ENCODE measurements at places on chromosomes 16 and 17.

- DNase-seq, result peak; percentile 94
These were observed 15.4 kb upstream of the SPATA32 start for GRCh38 chr17:45277216-45277849.

GRCh38 chr16:63241497-63242028 is 1205.3 kb upstream of the CDH8 start:
- DNase-seq, result no peak

- DNase-seq, result peak; percentile 62
These were observed at the start of gene RAPGEFL1 for GRCh38 chr17:40177275-40177874. TSS of gene RAPGEFL1 (plus strand) at chr17:40177470. CDS start at chr17:40177862, 392 bp downstream.

DNA sequence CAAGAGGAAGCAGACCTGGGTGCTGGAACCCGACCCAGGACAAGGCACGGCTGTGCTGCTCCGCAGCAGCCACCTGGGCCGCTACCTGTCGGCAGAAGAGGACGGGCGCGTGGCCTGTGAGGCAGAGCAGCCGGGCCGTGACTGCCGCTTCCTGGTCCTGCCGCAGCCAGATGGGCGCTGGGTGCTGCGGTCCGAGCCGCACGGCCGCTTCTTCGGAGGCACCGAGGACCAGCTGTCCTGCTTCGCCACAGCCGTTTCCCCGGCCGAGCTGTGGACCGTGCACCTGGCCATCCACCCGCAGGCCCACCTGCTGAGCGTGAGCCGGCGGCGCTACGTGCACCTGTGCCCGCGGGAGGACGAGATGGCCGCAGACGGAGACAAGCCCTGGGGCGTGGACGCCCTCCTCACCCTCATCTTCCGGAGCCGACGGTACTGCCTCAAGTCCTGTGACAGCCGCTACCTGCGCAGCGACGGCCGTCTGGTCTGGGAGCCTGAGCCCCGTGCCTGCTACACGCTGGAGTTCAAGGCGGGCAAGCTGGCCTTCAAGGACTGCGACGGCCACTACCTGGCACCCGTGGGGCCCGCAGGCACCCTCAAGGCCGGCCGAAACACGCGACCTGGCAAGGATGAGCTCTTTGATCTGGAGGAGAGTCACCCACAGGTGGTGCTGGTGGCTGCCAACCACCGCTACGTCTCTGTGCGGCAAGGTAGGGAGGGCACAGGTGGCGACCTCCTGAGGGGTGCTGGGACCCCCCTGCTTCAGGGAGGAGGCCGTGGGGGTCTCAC is 667 bp downstream of the FSCN2 start:
- no peak for DNase-seq

DNA sequence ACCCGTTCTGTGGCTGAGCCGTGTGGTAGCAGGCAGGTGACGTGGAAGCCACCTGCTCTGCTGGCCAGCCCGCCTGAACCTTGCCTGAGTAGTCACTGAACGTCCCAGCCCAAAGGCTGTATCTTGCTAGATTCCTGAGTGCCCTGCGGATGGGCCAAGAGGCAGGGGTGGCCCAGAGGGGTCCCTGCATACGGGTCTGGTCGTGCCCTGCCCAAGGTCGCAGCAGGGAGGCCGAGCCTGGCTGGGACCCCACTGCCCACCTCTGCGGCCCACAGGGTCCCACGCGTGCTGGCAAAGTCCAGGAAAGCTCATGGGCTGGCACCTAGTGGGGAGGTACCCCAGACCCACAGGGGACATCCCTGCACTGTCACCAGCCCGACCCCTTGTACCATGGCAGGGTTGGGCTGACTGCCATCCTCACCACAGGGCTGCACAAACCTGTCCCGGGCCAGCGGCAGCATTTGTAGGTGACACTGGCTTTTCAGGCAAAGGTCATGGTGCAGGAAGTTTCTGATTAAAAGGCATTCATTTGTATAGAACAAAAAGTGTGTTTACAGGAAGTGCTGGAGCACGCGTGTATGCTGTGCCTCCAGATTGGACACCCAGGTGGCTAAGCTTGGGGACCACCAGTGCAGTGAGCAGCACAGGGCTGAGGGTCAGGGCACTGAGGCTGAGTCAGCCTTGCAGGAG is 45.1 kb upstream of the ZC3H18 start:
- no peak for DNase-seq

GRCh38 chr16:12059216-12059769 is 82.8 kb downstream of the SNX29 start:
- no peak for DNase-seq

- DNase-seq, result no peak
These were observed 44.0 kb downstream of the CCDC182 start for GRCh38 chr17:57701124-57701523.

GRCh38 chr17:9144502-9145249 is 123.4 kb downstream of the NTN1 start:
- DNase-seq, result no peak

- peak; percentile 75 for DNase-seq
These were observed 1.6 kb downstream of the PITPNC1 start for GRCh38 chr17:67378454-67379250.

DNA sequence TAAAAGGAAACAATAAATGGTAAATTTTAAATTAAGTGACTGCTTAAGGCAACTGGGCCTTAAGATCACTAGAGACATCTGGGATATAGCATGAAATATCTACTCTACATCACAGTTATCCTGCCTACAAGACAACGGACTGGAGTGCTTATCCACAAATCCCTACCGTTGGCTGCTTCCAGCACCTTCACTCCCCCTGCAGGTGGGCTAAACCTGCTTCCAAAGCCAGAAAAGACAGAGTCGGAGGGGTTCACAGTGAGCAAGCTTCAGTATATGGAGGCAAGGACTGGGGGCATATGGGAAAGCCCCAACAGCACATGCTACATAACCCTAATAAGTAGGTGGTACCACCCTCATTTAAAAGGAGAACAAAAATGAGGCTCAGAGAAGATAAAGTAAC is 45.3 kb downstream of the GRIN2A start:
- DNase-seq, result no peak

- DNase-seq, result no peak
These were observed 13.3 kb downstream of the JUP start for GRCh38 chr17:41773190-41773588.

DNA sequence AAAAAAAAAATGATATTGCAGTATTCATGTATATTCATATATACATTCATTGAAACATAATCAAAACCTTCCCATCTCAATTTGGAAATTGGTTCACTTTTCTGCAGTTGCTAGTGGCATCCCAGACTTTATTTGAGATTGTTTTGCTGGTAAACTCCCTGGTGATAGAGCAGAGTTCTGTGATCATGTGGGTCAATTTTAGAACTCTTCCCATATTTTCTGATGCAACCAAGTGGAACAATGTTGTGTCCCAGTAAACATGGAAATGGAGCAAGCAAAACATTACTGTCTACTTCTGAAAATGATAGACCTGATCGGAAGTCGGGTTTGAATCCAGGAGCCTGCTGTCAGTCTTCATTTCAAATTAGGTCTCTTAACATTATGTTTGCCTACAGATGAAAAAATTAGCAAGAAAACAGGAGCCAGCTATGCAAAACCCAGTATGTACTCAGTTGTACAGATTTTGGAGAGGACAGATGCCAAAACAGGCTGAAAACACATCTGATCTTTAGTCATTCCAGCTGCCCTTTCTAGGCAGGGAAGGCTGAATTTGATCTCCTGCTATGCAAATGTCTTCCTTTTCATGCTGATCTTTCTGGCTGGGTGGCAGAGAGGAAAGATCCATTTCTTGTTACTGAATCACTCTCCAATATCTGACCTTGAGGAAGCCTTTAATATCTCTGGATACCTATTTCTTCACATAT is 786.6 kb upstream of the SOX9 start:
- no peak for DNase-seq

DNA sequence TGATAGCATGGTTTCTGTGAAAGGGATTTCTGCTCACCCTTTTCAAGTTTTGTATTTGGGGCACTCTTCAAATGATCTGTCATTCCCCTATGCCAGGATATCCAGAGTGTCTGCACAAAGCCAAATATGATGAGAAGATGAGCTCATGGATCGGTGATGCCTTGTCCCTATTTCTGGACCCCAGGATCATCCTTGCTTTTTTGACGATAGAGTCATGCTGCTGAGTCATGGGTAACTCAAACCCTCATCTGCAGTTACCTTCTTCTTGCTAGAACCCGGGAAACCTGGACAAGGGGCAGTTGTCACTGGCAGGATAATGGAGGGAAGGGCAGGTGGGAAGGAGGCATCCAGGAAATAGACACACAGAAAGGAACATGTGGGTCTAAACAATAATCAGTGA is 17.8 kb upstream of the MAPT start:
- DNase-seq, result no peak

- no peak for DNase-seq
These were observed 1.5 kb downstream of the RRAD start for GRCh38 chr16:66923866-66924265.

DNA sequence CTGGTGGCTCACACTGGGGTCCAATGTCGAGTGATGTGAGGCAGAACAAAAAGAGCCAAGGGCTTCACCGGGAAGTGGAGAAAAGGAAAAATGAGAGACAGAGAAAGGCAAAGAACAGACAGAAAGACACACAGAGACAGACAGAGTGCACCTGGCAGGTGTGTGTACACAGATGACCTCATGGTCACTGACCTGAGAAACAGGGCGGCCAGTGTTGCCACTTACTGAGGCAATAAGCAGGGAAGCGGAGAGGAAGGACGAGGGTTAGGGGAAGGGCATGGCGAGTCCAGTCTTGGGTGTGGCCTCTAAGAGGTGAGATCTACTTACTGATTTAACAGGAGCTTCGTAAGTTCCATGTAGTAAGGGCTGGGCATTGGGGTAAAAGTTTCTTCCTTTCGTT is 7.5 kb downstream of the GINS2 start:
- no peak for DNase-seq

- no peak for DNase-seq
These were observed 138.2 kb downstream of the ZNF423 start for GRCh38 chr16:49717689-49718088.

DNA sequence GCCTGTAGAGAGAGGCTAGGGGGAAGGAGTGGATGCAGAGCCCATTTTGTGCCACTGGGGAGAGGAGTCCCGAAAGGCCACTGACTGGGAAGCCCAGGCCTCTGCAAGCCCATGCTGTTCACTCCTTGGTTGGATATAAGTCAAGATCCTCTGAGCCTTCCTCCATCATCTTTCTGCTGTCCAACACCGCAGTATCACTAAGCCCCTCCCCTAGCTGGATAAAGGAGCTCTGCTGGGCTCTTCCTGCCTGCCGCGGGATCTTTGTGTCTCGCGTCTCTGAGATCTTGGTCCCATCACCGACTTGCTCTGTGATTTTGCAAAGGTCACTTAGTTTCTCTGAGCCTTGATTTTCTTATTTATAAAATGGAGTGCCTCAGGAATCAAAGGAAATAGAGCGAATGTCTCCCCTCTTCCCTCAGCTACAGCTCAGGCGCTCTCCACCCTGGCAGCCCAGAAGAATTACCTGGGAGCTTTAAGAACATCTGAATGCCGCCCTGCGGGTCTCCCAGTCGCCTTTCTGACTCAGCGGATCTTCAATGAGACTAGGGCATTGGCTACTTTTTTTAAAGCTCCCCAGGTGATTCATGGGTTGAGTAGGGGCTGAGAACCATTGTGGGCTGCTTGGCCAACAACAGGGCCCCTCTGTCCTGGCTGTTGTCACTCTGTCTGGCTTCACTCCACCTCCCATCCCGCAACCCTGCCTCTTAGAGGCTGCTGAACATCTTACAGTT is 25.2 kb upstream of the TMEM220 start:
- no peak for DNase-seq

GRCh38 chr17:7363311-7363710 is 8.4 kb downstream of the TMEM95 start:
- no peak for DNase-seq

DNA sequence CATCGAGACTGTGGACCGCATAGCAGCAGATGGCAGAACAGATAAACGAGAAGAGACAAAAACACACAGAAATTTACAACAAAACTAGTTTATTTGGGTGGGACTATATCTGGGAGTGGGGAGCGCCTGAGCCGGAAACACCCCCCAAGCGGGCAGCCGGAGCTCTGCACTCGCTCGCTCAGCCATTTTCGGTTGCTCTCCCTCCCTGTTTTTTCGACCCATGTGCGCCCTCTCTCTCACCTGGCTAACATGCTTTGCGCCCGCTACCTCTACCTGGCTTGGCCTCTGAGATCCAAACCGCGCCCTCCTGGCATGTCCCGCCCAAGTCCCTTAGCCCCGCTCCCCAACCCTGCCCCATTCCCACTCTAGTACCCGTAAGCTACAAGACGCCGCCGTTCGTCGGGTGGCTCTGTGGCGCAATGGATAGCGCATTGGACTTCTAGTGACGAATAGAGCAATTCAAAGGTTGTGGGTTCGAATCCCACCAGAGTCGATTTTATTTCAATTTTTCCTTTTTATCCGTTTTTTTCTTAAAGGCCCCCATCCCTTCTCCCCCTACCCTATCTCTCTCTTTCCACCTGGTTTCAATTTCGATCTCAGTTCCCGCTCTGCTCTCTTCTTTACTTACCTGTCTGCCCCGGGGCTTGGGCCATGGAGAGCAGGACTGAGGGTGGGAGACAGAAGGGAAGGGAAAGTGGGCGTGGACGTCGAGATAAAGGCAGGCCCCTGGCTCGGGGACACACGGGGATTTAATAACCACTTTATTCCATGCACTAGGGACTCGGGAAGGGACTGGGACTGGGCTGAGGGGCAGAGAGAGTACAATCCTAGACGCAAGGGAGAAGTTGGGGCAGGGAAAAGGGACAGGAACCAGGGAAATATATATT is 2.4 kb upstream of the ALOXE3 start:
- DNase-seq, result peak; percentile 40

GRCh38 chr16:15576960-15577958 is 65.7 kb downstream of the MARF1 start:
- DNase-seq, result no peak

DNA sequence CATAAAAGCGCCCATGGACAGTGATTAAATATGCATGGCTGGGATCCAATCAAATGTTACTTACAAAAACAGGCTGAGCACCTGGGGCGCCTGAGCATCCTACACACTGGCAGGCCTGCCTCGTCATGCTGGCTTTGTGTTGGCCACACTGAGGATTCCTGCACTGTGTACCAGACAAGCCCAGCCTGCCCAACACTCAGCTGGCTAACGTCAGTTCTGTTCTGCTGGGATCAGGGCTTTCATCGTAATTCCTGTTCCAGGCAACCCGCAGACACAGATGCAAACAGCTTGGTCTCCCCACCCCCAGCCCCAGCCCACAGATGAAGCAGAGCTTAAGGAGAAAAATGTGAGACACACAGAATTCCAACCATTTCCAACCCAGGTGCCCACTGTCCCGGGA is 30.7 kb downstream of the PIMREG start:
- DNase-seq, result no peak

GRCh38 chr16:50808929-50809538 is 67.1 kb downstream of the CYLD start:
- DNase-seq, result no peak

DNA sequence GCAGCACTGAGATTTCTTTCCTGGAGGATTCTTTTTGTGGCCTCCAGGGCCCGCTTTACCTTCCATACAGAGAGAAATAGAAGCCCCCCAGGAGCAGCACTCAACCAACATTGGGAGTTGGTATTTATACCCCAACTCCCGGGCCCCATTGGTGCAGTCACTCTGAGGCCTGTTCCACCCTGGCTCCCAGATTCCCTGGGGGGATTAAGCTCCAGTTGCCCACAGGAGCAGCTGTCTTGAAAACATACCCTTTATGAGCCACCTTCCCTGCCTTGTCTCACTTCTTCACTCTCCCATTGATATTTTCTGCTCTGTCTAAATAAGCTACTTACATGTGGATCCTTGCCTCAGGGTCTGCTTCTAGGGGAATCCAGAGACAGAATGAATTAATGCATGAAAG is 167.8 kb downstream of the KATNIP start:
- DNase-seq, result no peak

GRCh38 chr16:23174622-23175021 is 7.9 kb upstream of the SCNN1G start:
- no peak for DNase-seq

All from CD14-positive monocyte (primary cell).